Heart left ventricle (tissue), 16 donors: ENCODE measurements at places on chromosomes 16 and 17.

DNA sequence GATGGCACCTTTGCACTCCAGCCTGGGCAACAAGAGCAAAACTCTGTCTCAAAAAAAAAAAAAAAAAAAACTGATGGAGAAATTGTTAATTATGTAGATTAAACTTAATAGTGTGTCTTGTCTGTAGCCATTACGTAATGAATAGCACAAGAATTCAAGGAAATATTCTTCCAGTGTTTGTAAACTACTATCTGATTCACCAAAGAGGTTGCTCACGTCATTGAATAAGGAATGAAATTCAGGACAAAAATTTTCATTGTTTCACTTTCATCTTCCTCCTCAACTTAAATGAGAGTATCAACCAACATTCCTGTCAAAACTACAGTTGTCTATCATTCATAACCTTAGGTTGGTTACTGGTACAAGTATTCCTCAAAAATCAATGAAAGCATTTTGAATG lies 30.7 kb upstream of the MYO18A start:
- DNase-seq, result no peak

DNA sequence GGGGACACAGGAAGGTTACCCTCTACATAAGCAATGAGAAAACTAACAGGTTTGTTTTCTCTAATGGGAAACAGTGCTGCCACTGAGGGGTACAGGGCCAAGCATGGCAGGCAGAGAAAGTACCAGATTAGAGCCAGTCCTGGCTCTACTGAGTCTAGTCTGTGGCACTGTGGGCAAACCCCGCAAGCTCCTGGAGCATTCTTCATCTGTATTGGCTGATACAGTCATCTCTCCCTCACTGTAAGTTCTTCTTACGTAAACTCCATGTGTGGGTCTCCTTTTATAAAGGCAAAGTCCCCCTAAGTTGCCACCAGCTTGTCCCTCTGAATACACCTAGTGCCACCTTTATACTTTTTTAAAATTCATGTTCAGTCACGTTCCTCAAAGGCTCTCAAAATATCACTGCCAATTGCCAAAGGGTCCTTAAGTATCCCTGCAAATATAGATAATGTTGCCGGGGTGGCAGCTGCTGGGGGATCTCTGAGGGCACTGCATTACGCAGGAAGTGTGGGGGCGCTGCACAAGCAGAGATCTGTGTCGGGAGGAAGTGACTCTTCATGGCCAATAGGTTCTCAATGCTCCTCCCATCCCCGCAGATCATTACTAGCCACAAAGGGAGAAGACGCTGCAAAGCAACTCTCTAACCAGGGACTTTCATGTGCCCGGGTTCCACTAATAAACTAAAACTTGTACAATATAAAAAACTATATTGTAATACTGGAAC lies 18.8 kb downstream of the XPO6 start:
- DNase-seq, result no peak

DNA sequence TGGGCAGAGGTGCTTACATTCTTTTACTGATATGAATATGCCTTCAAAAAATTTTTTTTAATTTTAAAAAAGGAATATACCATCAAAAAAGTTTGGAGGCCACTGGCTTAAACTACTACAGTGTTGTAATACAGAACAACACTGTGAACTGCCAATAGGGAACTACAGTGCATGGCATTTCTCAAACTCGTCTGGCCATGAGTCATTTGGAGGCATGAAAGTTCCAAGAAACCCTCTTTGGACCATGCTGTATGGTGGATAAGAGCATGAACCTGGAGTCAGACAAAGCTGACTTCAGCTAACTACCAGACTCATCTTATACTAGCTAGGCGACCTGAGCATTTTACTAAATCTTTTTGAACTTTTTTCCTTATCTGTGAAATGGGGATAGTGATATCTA lies 9.2 kb upstream of the NF1 start:
- no peak for DNase-seq

- DNase-seq, result no peak
Measured at GRCh38 chr16:81706327-81707295, 72.5 kb upstream of the PLCG2 start.

GRCh38 chr17:62724398-62725146 lies 83.5 kb downstream of the MARCHF10 start:
- DNase-seq, result no peak

DNA sequence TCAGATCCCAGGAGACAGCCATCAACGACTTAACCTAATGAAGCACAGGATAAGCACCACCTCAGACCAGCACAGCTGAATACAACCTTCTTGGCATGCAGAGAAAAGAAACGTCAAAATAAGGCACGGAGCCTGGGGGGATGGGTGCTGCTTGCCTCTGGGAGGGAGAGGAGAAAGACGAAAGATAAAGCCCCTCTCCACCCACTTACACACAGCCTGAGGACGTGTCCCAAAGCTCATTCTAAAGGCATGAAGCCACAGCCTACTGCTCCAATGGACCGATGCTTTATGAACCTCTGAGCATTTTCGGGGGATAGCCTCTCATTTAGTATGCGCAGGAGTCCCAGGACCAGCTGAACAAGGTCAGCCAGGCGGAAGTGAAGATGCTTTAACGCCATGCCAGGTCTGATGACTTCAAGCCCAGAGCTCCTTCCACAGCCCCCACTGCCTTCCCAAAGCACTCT lies 31.1 kb downstream of the ST3GAL2 start:
- DNase-seq, result no peak
